ENCODE measurements at places on chromosomes 6 and 20.

GRCh38 chr6:130516604-130517003 is 150.8 kb downstream of the TMEM200A start:
- no peak for DNase-seq

- DNase-seq, result no peak
Observed at GRCh38 chr6:2797564-2798031, 32.4 kb downstream of the WRNIP1 start.

DNA sequence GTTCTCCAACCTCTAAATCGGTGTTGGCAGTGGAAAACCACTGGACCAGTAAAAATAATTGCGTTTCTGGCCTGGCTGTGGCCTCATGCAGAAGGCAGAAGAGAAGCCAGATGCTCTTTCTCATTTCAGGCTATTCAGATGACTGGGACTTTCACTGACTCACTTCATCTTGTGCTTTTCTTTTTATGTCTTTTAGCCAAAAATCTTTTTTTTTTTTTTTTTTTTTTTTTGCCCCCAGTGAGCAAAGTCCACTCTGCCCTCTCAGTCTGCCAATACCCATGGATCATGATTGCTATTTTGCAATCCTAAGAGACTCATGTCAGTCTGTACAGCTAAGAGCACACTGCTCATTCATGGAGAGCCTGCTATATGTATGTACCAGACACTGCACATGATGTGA is 962.5 kb downstream of the KIF16B start:
- no peak for DNase-seq

DNA sequence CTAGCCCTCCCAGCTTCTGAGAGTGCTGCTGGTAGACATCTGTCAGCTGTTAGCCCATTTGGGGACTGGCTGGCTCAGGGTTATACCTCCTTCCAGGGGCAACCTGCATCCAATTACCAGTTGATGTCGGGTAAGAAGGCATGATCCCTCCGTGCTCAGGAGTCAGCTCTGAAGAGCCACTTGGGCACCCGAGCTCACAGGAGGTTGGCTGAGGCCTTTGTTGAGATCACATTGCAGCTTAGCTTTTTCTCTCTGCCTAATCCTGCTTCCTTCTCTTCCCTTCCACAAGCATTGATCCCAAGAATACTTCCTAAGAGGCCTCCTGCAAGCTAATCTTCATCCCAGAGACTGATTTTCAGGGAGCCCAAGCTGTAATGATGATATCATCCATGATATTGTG is 35.5 kb downstream of the SCP2D1 start:
- no peak for DNase-seq

DNA sequence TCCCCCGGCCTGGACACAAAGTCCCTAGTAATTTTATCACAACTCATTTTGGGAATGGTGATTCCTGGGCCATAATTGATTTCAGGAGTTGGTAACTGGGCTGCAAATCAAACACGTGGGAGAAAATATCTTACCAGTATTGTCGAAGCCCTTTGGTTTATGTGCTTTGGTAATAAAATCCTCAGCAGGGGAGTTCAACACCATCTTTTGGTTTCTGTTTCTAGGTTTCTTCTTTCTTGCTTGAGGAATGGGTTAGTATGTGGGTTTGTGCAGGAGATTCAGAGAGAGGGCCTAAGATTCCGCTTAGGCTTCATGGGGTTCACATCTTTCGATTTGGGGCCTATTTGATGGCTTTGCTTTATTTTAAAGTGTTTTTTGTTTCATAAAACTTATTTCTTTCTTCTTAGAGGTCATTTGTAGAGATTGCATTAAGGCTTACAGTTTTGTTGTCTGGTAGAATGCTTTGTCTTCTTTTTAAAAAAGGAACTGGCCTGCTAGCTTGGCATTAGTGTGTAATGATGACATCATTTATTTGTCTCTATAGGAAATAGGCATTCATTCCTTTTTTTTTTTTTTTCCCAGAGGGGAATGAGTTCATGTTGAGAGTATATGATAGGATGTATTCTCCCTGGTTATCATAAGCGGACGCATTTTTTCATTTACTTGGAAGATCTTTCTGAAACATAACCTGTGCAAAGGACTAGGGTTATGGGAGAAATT is 45.8 kb downstream of the CYP24A1 start:
- no peak for DNase-seq

DNA sequence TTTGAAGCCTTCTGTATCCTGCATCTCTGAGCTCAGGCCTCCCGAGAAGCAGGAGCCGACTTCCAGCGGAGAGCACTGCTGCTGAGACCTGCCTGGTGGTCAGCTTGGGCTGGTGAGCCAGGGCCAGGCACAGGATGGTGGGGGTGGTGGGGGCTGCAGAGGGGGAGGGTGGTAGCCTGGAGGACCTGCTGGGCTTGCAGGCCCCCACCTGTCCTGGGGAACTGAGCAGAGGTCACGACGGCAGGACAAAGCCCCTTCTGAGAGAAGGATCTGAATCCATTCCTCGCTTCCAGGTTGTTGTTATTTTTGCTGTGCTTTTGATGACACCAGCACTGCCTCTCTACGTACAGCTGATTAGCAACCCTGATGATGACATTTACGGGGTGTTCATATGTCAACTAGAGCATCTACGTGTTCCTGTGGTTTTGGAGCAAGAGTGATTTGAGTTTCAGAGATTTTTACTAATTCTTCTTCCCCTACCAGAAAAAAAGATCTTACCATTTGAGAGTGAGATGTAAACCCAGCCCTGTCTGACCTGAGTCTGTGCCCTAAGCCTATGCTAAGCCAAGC is 35.7 kb upstream of the CD93 start:
- no peak for DNase-seq

DNA sequence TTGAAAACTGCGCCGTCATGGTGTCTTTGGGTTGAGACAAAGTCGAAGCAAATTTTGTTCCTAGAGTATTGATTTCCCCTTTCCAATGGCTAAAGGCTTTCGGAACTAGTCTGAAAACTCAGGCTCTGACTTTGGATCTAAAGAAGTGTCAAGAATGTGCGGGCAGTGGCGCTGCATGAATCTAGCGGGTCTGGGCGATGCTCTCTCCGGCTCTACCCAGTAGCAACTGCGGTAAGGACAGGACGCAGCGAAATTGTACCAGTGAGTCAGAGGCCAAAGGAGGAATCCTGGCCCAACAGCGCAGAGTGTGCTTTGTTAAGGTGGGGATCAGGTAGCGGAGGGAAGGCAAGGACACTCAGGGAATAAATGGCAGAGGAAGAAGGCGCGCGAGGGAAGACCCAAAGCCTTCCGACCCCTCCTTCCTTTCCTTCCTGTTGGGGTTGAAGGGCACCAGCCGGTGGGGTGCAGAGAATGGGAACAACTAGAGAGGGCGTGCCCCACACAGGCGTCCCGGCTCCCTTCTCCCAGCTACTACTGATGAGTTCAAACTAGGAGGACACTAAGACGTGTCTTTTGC is 32.1 kb downstream of the HLA-F start:
- no peak for DNase-seq

DNA sequence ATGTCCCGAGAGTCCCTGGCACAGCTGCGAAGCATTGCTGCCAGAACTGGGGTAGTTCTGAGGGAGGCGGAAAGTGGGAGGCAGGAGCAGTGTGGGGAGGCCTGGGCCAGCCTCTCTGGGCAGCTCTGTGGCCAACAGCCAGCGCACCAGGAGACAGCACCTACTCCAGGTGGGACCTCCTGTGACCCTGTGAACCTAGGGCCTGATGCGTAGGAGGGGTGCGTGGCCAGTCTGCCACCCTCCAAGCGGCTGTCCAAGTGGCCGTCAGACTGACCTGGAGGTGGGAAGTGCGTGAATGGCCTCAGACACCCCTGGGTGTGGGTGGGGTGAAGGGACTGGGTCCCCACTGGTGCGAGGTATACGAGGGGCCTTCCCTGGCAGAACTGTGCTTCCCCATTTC is 15.5 kb downstream of the SS18L1 start:
- DNase-seq, result no peak

DNA sequence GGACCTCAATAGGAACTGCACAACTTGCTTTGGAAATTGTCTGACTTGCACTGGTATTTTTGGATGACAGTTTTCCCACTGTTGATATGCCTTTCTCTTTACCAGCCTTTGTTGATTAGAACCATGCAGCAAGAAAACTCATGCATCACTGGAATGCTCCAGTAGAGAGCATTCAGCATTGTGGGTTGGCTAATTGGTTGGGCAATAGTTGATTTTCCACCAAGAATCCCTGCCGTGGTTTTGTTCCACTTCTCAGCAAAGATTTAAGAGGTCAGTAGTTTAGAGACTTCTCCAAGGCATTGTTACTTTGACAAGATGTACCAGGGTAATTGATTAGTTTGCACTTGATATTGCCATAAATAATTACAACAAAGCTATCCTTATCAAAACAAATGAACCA is 260.0 kb downstream of the DHX35 start:
- DNase-seq, result no peak

All from HEK293T (cell line).